ENCODE measurements at places on chromosomes 13 and 19. TPM values are rescaled to one million over a fixed set of nuclear protein-coding genes. Genes with fewer than 3 reads are reported as not detected.

GRCh38 chr19:5891572-5891937 lies 12.0 kb downstream of the NDUFA11 start:
- H3K36me3 ChIP-seq = peaks cover 4% of the 10 kb centered on the region
- no peaks in the 10 kb centered on the region for H3K4me1 ChIP-seq
- peaks cover 2% of the 10 kb centered on the region for H3K27me3 ChIP-seq
- no peak overlapping the region for H3K4me3 ChIP-seq
- DNase-seq = no peak

GRCh38 chr13:47213047-47213446 lies 316.2 kb upstream of the HTR2A start:
- no peaks in the 10 kb centered on the region for H3K36me3 ChIP-seq
- H3K4me3 ChIP-seq = no peak overlapping the region
- H3K27me3 ChIP-seq = peaks cover 2% of the 10 kb centered on the region
- H3K4me1 ChIP-seq = no peaks in the 10 kb centered on the region

DNA sequence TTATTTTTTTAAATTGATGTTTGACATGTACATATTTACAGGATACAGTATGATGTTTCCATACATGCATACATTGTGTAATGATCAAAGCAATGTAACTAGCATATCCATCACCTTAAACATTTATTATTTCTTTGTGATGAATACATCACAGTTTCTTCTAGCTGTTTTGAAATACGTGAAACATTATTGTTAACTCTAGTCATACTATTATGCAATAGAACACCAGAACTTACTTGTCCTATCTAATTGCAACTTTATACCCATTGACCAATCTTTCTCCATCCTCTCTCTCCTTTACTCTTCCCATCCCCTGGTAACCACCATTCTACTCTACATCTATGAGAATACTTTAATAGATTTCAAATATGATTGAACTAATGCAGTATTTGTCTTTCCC lies 1942.7 kb downstream of the PCDH9 start:
- DNase-seq = no peak
- no peak overlapping the region for H3K27ac ChIP-seq
- no peaks in the 10 kb centered on the region for H3K27me3 ChIP-seq
- H3K36me3 ChIP-seq = no peaks in the 10 kb centered on the region
- no peak overlapping the region for H3K4me3 ChIP-seq
- H3K4me1 ChIP-seq = no peaks in the 10 kb centered on the region

ZNF296 gene
- 4.8 TPM for total RNA-seq

SOX1 gene
- total RNA-seq = not detected

LGI4 gene
- total RNA-seq = 0.67 TPM

DNA sequence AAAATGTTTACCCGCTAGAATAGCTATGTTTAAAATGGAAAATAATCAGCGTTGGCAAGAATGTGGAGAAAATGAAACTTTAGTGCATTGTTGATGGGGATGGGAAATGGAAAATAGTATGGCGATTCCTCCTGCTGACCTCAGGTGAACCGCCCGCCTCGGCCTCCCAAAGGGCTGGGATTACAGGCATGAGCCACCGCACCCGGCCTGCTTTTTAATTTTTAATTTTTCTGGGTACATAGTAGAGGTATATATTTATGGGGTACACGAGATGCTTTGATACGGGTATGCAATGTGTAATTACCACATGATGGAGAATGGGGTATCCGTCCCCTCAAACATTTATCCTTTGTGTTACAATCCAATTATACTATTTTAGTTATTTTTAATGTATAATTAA lies 7.3 kb upstream of the NLRP8 start:
- no peaks in the 10 kb centered on the region for H3K36me3 ChIP-seq
- no peak overlapping the region for H3K27ac ChIP-seq
- H3K4me1 ChIP-seq = no peaks in the 10 kb centered on the region
- no peak overlapping the region for H3K4me3 ChIP-seq
- H3K27me3 ChIP-seq = no peaks in the 10 kb centered on the region

PINLYP gene
- 3.5 TPM for total RNA-seq

- peak overlapping the region; percentile 61 for H3K4me3 ChIP-seq
- H3K36me3 ChIP-seq = peaks cover 3% of the 10 kb centered on the region
- DNase-seq = no peak
- H3K27me3 ChIP-seq = no peaks in the 10 kb centered on the region
Measured at GRCh38 chr19:7522923-7523667, 671 bp downstream of the MCOLN1 start.

SEMA6B gene
- not detected for total RNA-seq

- DNase-seq = no peak
- H3K36me3 ChIP-seq = peaks cover 7% of the 10 kb centered on the region
- no peaks in the 10 kb centered on the region for H3K27me3 ChIP-seq
- H3K4me3 ChIP-seq = no peak overlapping the region
- peak overlapping the region; percentile 72 for H3K27ac ChIP-seq
- peaks cover 9% of the 10 kb centered on the region for H3K4me1 ChIP-seq
Measured at GRCh38 chr19:18057557-18057956, 29.2 kb downstream of the IL12RB1 start.

CGB3 gene
- total RNA-seq = not detected

GRCh38 chr19:3367628-3368440 lies 1.5 kb downstream of the NFIC start:
- DNase-seq = no peak
- peaks cover 34% of the 10 kb centered on the region for H3K4me1 ChIP-seq
- no peak overlapping the region for H3K27ac ChIP-seq
- H3K27me3 ChIP-seq = no peaks in the 10 kb centered on the region

ELSPBP1 gene
- not detected for total RNA-seq

GRCh38 chr13:109123971-109124370 lies 494.6 kb downstream of the MYO16 start:
- no peak overlapping the region for H3K4me3 ChIP-seq
- H3K4me1 ChIP-seq = no peaks in the 10 kb centered on the region
- H3K27me3 ChIP-seq = peaks cover 6% of the 10 kb centered on the region
- H3K27ac ChIP-seq = no peak overlapping the region
- no peaks in the 10 kb centered on the region for H3K36me3 ChIP-seq
- no peak for DNase-seq

ADGRE2 gene
- total RNA-seq = 0.75 TPM
